Fibroblast of skin of back (primary cell): ENCODE measurements at places on chromosomes 3 and 15.
A peak's percentile ranks its signal among the peaks of the same experiment; 100 is the strongest.

DNA sequence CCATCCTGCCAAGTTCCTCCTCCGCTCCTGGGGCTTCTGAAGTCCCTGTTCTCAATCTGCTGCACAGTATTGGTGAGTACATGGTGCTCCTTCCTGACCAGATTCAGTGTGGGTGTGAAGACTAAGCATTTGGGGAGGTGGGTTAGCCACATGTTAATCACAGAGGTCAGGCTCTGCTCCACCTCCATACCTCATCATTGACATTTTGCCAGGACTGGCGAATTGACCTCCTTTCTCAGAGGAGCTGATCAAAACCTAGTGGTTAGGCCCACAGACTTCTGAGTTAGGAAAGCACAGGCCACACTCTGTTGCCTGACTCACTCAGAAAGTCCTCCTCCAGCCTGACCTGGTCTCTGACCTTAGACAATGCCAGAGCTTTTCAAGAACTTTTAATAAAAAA, 8.4 kb upstream of the RPS17 start:
- no peak for DNase-seq

DNA sequence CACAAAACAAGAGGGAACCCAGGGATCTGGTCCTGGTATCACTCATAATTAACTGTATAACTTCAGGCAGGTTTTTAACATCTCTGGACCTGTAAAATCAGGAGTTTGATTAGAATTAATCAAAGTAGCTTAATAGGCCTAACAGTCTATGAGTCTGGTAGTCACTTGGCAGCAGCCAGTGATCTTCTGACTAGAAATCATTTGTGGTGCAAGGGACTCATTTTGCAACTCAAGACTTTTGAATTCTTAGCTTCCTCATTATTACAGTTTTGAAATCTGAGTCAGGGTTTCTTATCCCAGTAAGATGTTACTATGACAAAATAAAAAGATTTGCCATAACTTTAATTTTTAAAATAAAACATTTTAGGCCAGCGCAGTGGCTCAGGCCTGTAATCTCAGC, 70.8 kb downstream of the TMCC1 start:
- DNase-seq, result no peak

DNA sequence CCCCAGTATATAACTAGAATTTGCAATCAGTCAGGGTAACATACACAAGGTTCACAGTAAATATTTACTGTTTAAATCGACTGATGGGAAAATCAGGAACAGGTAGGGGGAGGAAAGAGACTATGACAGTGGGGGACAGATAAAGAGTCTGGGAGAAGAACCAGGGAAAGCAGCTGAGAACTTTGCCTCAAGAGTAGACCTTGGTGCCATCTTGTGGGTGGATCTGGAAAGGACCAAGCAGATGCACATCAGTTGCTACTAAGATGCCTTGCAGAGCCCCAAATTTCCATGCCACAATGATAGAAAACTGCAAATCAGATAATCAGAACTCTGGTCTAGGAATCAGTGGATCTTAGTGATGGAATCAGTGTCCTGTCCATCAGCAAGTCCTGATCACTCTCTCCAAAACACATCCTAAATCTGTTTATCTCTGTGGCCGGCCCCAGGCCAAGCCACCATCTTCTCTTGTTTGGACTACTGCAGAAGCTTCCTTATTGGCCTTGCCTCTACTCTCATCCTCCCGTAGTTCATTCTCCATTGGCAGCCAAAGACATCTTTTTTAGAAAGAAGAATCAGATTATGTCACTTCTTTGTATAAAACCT, 62.7 kb downstream of the PDE8A start:
- peak; percentile 62 for DNase-seq

GRCh38 chr3:145882436-145882835, 278.5 kb downstream of the PLOD2 start:
- DNase-seq, result peak; percentile 74

GRCh38 chr15:68332266-68332665, 54.7 kb downstream of the FEM1B start:
- no peak for DNase-seq

DNA sequence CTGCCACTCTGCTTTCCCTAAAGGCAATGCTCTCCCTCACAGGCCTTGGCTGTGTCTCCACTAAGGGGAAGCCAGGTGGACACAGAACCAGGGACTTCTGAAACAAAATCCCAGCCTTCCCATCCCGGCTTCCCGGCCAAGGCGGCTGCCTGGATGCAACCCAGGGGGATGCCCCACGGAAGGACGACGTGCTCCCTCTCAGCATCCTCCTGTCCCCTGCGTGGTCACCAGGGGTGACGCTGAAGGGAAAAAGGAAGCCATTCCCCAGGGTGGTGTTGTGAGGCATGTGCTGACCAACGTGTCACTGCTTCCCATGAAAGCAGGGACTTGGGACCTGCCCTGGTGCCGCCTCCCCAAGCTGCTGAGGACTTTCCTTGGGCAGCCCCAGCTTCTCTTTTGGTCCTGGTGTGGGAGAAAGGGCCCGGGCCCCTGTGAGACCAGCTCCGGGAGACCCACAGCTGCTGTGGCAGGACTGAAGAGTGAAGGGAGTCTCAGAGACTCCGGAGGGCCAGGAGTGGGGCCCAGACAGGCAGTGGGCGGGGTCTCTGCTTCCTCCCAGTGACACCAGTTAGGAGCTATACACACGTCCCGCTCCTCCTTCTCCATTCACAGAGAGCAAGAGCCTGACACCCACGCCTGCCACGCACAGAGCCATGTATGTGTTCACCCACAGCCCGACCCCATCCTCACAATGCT, 139.2 kb downstream of the NUP210 start:
- DNase-seq, result no peak

DNA sequence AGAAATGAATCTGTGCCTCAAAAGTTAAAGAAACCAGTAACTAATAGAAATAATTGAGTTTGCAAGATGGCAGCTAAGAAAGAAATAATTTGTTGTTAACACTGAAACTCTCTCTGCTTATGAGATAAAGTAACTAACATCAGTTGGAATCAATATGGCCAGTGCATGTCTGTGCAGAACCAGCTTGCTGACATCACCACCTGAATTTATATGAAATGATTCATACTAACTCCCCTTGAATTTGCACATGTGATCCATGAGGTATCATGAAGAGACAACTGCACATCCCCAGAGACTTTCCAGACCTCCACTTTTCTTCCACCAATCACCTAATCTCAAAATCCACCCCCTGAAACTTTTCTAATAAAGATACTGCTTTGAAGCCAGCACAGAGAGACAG, 10.3 kb upstream of the SLC25A38 start:
- DNase-seq, result no peak

DNA sequence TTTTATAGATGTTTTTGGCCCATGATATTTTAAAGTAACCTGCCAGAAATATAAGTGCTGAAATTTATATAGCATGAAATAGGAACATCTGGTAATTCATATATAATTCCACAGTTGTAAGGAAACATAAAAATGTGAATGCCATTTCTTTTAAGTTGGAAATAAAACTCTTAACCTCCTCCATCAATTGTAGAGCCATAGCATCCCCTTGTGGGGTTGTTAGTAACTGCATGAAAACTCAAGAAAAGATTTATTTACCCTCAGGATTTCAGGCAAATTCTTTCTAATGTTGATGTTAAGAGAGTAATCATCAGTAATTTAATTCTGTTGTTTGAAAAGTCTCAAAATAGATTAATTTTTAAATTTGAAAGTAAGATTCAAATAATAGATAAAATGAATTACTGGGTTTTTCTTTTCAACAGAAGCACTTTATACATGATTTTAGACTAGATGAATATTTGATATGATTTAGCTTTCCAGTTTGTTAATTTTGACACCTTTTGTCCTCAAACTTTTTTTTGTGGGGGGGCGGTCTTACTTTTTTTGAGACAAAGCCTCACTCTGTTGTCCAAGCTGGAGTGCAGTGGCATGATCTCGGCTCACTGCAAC, 74.7 kb downstream of the RASA2 start:
- DNase-seq, result peak; percentile 64

DNA sequence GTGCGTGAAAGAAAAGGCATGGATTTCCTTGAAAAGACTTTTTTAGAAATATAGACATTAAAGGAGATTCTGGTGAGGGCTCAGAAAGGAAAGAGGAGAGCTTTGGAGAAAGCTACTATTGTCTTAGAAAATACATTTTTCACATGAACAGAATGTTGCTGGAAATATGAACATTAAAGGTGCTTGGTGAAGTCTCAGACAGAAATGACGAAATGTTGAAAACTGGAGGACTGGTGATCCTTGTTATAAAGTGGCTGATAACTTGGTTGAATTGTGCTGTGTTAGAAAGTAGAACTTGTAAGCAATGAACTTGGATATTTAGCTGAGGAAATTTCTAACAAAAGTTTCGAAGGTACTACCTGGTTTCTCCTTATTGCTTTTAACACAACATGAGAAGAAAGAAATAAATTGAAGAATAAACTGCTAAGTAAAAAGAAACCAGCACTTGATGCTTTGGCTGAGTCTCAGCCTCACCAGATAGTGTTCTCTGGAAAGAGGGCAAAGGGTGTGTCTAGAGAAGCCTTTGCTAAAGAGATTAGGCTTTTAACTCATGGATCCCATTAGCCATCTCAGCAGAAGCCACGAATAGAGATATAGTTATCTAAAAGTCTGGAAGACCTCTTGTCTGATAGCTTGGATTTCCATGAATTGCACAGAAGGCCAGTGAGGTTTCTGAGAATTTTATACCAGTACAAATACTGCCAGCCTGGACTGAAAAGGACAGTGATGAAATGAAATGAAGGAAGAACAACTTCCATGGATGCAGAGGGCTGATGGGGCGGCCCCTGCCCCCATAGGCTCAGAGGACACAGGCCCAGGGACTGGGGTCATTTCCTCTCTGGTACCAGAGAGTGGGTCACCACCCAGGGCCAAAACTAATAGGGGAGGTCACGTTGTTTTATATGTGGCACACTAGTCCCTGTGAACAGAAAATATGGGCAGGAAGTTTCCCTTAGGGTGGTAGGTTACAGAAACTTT, 91.5 kb downstream of the RPL22L1 start:
- no peak for DNase-seq

DNA sequence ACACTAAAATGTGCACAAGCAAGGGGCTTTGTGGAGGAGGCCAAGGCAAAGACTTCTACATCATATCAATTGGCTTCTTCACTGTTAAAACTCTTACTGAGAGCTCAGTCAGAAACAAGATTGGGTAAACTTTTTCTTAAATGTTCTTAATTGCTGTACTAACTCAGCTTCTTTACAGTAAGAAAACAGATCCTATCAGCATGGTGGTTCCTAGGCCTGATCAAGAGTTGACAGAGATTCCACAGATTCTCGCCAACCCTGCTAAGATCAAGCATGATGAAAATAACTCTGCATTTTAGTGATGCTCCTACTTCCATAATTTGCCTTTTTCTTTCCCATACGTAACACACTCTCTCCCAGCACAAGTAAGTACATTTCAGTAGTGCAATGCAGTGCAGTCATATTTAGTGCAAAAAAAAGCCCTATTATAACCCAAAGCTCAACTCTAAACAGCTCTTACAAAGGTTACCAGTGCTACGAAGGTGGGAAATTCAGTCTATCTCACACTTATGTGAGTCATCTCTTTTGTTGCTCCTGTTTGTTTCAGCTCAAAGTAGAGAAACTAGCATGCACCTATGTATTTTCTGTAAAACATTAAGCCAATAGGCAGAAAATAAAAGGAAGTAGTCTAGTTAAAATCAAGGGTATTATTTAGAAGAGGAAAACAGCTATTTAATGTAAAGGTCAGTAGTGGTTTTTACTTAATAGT, 29.9 kb downstream of the TIGIT start:
- no peak for DNase-seq

- DNase-seq, result no peak
These were observed 357.1 kb upstream of the KCNH8 start for GRCh38 chr3:18791182-18791581.

- peak; percentile 47 for DNase-seq
These were observed 31.8 kb downstream of the LPP start for GRCh38 chr3:188185717-188186251.

DNA sequence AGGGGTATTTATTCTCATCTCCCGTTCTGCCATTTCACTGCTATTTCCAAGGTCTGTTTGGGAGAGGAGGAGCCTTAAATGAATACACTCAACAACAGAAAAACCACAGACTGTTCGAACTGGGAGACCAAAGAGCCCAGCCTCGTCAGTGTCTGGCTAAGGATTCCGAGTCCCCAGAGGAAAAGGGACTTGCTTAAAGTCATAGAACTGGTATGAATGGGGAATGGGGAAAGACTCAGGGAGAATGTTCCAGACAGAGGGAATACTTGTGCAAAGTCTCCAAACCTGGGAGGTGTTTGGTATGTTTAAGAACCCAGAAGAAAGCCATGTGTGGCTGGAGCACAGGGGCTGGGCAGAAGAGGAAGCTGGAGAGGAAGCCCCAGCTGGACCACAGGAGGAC, 46.9 kb downstream of the FAM43A start:
- DNase-seq, result no peak

- DNase-seq, result no peak
These were observed 178.4 kb upstream of the STT3B start for GRCh38 chr3:31354373-31354772.

DNA sequence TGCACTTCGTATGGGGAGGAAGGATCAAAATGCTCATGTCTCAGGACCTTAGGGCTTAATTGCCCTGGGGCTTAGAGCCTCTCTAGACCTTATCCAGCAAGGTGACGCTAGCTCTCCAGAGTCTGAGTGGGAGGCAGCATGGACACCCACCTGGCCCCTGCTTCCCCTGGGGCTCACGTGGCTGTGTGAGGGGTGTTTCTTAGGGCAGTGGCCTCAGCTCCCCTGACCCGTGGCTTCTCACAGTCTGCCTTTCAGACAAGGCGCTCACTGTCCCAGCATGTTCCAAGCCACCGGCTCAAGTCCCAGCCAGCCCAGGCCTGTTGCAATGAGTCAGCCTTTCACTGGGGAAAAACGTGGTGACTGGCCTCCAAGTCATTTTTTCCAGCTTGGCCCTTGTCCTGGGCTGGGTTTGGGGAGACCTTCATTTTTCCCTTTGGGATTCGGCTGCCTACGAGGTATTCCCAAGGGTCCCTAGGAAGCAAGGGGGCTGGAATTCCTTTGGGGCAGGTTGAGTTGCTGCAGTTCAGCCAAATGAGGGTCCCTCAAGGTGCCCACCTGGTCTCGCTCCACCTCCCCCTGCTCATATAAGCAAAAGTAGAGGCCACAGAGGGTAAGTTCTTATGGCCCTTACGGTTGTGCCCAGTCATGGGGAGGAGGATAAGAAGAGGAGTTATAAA, 15.7 kb downstream of the BHLHE40 start:
- DNase-seq, result peak; percentile 94

- DNase-seq, result peak; percentile 39
These were observed 154.5 kb downstream of the FOXP1 start for GRCh38 chr3:71428841-71429596.

DNA sequence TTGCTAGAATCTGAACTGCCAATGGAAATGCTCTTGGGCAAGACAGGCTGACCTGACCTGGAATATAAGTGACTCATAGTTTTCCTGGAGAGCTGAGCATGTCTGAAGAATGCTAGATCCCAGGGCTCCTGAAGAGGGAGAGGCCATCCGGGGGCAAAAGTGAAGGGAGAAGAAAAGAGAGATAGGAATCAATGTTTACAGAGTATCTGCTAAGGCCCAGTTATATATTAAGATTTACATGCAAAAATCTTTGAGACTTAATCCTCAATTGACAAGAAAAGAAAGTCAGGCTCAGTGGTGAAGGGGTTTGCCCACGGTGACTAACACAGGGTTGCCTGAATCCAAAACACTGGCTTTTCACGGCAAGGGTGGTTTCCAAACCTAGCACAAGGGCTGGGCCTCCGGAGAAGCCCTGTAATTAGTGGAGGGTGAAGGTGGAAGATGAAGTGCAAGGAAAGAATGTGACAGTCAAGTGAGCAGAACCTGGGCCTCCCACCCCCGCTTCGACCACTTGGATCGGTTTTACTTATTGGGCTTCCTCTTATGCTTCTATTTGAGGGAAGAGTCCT, 91.7 kb upstream of the FGF12 start:
- peak; percentile 75 for DNase-seq
